Activated naive CD8-positive, alpha-beta T cell treated with anti-CD3 and anti-CD28 coated beads, Interleukin-2, amount 10 ng/mL, durations not matched to agents 7 days and 5 days (primary cell): ENCODE measurements at places on chromosomes 16 and 17.

- DNase-seq: no peak
Observed at GRCh38 chr16:58121132-58121531, 8.0 kb downstream of the CFAP20 start.

DNA sequence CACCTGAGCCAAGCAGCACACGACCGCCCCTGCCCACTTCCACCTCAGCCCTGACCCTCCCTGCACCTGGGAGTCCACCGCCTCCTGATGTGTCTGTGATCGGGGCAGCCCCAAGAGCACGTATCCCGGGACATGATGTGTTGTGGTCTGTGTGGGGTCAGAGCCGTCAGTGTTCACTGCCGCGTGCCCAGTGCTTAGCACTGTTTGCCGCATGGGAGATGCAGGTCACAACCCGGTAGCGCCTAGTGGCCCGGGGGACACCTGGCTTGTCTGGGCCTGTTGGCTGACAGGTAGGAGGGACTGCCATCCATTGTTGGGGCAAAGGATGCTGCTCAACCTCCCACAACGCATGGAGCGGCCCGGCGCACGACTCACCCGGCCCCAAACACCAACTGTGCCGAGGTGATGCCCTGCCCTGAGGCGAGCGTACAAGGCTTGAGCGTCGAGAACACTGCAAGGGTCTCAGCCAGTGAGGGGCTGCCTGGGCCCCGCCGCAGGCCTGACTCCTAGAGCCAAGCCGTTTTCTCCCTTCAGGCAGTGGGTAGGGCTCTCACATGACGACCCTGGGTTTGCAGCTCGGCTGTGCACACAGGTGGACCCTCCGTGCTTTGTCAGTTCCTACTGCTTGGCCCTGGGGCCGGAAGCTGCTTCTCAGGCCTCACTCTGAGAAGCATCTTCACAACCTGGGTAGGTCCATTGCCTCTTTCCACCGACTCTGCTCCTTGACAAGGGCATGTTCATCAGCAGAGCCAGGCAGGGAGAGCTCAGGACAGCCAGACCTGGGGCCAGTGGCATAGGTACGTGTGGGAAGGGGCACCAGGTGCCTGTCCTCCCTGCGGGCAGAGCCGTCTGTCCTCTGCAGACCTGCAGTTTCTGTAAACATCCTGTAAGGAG lies 5.9 kb upstream of the C16orf95 start:
- no peak for DNase-seq

DNA sequence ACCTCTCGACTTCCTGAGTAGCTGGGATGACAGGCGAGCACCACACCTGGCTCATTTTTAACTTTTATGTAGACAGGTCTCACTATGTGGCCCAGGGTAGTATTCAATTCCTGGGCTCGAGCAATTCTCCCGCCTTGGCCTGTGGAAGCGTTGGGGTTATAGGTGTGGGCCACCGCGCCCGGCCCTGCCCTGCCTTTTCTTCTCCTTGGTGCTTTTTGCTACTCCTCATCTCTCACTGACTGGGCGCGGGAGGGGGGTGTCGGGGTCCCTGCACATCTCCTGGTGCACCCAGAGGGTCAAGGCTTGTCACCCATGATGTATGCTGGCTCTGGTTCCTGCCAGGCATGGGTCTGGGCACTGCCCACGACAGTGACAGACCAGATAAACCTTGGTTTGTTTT lies 2.9 kb downstream of the MCRIP2 start:
- DNase-seq: no peak

DNA sequence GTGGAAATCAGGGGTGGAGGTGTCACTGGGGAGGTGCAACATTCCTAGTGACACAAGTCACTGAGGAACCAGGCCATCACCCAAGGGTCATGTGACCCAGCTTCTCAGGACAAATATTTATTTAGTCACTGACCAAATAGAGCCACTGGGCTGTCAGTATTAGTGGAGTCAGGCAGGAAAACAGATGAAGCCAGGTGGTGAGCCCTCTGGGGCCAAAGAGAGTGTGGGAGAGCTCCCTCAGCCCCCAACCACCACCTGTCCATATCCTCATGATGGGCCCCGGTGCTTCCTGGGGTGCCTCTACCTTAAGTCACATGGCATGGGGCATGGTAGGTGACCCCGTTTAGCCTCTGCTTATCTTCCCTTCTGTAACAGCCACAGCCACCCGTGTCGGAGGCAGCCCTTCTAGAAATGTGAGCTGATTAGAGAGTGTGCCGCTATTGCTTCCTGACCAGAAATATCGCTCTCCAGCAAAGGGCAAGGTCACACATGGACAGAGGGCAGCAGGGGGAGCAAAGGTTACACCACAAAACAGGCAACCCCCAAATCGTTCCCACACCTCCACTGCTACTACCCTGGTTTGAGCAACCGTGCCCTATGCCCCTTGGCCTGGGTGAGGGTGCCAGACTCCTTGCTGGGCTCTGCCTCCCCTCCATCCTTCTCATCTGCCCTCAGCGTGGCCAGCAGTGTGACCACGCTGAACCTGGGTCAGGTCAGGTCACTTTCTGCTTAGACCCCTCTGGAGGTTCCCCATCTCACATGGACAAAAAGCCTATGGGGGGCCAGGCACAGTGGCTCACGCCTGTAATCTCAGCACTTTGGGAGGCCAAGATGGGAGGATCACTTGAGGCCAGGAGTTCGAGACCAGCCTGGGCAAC lies 8.6 kb upstream of the AKTIP start:
- no peak for DNase-seq

DNA sequence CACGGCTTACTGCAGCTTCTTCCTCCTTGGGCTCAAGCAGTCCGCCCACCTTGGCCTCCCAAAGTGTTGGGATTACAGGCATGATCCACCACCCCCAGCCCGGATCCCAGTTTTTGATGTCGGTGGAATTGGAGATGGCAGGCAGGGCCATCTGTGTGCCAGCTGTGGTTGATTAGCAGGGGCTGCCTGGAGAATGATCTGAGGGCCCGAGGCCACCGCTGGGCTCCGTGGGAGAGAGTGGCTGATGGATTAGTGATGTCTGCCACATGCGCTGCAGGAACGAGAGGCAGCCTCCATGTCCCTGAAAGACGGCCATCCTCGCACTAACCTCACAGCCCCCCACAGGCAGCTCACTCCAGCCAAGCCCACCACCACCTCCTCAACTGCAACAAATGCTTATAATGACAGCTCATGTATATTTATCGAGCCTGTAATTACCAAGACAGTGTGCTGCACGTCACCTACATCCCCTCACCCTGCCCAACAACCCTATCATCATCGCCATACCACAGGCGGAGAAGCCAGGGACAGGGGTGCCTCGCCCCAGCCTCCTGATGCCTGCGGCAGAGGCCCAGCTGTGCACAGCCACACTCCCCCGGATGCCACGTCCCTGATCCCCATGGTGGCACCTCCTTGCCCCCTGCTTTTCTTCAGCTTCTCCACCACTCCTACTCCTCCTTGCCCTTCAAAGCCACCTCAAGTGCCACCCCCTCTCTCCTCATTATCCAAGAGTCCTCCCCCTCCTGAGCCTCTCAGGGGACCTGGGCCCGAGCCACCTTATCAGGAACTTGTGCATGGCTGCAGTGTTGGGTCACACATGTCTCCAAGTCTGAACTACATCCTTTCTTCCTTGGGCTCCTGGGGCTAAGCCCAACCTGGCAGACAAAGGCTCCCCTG lies 33.2 kb downstream of the ACTG1 start:
- DNase-seq: no peak

DNA sequence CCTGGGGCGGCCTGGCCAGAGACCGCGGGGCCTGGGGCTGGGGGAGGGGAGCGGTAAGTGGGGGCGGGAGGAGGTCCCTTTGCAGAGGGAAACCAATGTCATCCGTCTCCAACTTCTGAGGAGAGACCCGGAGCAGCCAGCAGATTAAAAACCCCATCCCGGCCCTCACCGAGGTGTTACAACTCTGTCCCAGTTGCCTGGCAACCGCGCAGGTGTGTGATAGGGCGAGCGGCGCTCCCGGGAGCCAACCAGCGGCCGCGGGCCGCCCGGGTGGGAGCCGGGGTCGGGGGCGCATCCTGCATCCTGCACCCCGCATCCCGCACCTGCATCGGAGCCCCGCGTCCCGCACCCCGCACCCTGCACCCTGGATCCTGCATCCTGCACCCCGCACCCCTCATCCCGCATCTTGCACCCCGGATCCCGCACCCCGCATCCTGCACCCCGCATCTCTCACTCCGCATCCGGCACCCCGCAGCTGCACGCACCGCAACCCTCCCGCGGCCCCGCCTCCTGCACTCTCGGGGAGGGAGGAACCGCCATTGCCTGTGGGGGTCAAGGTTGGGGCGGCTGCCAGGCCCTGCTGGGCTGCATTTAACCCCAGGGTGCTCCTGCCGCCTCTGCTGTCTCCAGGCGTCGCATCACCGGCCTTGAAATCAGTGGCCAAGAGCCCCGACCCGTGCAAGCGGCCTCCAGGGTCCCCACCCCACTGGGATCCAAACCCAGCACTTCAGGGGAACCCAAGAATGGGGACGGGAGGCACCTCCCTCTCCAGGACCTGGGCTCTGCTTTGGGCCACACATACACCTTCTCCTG lies 47.3 kb downstream of the RTN4RL1 start:
- peak; percentile 41 for DNase-seq

DNA sequence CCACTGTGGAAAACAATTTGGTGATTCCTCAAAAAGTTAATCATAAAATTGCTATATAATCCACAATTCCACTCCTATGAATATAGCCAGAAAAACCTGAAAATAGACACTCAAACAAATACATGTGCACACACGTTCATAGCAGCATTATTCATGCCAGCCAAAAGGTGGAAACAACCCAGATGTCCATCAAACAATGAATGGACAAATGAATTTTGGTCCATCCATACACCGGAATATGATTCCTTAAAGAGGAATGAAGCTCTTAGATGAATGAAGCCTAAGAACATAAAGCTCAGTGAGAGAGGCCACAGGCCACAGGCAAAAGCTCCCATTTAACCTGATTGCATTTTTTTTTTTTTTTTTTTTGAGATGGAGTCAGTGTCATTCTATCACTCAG lies 114.6 kb upstream of the TNRC6C start:
- no peak for DNase-seq

- no peak for DNase-seq
Observed at GRCh38 chr16:85350973-85351372, 238.7 kb upstream of the CIBAR2 start.

- no peak for DNase-seq
Observed at GRCh38 chr17:63626551-63627180, 4.4 kb downstream of the MAP3K3 start.

DNA sequence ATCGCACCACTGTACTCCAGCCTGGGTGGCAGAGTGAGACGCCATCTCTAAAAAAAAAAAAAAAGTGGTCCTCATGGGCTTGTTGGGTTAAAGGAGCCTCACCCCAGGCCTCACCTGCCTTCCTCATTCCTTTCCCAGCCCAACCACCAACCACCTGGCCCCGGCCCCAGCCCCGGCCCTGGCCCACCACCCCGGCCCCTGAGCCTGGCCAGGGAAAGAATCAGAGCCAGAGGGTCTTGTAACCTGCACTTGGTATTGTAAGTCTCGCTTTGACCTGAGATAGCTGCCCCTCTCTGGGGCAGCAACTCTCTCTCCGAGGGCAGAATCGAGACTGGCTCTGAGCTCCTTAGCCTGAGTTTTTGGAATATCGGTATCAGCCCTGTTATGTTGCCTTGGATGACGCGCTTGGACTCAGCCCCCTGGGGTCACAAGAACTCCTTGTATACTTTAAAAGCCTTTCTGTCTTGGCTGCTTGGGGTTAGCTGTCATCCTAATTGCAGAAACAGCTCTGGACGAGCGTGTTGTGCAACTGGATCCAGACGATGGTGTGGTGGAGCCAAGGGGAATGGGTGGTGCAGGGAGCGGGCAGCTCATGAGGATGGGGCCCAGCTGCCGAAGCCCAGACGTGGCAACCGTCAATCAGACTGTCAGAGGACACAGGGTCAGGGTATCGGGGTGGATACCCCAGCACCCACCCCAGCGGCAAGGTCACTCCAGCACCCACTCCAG lies 14.6 kb downstream of the SMTNL2 start:
- DNase-seq: no peak

- DNase-seq: no peak
Observed at GRCh38 chr17:39404542-39405378, 3.3 kb upstream of the FBXL20 start.

- DNase-seq: peak; percentile 45
Observed at GRCh38 chr17:4375039-4375748, 8.7 kb upstream of the UBE2G1 start.

DNA sequence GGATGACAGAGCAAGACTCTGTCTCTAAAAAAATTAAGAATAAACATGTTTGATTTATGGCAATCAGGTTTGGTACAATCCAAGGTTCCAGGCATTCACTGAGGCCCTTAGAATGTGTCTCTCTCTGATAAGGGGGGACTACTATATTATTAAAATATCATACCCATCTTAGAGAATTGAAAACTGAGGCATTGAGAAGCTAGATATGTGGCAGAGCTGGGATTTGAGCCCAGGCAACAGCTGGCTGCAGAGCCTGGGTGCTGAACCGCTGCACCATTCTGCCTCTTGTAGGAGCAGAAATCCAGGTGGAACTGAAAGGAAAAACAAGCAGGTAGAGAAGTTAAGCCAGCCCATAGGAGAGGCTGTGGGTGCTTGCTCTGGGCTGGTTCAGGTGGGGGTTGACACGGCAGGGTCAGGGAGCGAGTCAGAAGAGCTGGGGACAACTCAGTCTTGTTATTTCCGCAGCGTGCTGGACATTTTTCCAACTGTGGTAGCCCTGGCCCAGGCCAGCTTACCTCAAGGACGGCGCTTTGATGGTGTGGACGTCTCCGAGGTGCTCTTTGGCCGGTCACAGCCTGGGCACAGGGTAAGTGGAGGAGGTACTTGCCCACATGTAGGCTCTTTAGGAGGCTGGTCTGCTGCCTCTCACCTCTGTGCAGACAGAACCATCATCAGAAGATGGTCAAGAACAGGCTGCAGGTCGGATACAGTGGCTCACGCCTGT lies 62.5 kb downstream of the WIPI1 start:
- DNase-seq: no peak

GRCh38 chr17:78168903-78169793 lies 767 bp downstream of the SYNGR2 start:
- peak; percentile 55 for DNase-seq

- no peak for DNase-seq
Observed at GRCh38 chr16:53304334-53304733, 129.9 kb upstream of the RBL2 start.

DNA sequence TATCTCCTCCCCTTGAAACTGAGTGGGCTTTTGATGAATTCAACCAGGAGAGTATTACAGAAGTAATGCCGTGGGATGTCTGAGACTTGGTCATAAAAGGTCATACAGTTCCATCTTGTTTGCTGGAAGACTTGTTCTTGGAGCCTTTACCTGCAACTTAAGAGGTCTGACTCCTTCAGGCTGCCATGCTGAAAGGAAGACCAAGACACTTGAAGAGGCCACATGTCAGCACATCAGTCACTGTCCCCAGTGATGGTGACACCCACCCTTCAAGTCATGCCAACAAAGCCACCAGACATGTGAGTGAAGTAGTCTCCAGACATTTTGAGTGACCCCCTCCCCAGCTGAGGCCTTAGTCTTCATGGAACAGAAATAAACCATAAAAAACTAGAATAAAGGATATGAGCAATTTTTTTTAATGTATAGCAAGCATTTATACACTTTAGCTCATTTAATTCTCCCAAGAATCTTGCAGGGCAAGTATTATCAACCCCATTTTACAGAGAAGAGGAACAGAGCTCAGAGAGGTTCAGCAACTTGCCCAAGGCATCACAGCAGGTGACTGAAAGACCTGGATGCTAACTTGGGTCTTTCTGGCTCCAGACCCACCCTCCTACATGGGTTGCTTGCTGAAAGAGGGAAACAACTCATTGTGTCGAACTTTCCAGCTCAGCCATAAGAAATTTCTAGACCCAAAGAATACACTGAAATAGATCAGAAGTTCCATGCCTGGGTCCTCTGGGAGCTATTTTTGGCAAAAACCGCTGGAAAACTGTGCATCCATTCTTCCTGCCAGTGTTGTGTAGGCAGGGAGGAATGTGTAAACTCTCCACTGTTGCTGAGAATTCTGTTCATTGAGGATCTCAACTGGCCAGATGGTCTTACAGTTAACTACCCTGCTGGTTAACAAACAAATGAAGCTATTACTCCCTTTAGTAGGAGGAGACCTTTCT lies 38.1 kb downstream of the SOCS1 start:
- no peak for DNase-seq
